ENCODE measurements at places on chromosomes 1 and 21.

DNA sequence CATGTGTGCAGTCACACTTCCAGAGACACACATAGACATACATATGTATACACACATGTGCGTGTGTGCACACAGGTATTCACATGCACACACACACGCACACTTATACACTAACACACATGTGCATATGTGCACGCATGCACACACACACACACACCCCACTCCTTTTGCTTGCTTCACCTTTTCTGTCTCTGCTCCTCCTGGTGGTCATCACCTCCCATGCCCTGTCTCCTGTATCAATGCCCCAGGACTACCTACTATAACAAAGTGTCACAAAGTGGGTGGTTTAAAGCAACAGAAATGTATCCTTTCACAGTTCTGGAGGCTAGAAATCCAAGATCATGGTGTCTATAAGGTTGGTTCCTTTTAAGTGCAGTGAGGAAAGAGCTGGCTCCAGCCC, 27.4 kb downstream of the ETS2 start:
- no peak for DNase-seq

DNA sequence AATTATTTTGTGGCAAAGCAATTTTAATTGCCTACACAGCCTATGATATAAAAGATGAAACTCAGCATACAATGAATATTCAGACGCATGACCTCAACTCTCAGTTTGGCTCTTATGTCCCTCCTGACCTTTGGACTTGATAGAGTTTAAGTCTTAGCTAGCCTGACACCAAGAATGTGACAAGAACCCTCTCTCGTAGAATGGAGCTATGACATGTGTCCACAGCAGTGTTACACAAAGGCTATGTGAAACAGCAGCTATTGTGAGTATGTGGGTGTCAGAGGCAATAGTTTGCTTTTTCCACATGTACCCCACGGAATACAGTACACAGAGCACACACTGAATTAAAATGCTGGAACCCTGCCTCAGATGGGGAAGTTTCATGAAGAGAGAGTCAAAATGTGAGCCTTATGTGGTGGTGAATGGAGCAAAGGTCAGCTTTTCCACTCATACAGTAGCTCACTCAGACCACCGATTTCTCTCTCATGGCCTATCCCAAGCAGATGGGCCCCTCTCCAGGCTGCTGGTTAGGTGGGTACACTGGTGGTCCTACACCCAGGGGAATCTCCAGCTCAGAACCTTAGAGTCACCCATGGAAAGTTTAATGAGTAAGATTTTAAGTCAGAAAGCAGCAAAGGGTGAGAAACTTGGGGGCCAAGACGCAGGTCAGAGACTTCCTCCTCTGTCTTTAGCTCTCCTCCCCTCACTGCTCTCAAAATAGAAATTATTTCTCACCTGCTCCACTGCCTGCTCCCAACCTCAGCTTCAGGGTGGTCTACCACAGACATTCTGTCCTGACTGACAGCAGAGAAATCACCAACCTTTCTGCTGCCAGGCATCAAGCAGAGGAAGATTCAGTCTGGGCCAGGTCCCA, 10.1 kb upstream of the XCL2 start:
- DNase-seq, result no peak

GRCh38 chr1:6168947-6169586, 11.1 kb downstream of the CHD5 start:
- no peak for DNase-seq

GRCh38 chr1:19799230-19800075, at the start of gene TMCO4:
Gene TMCO4 (minus strand): TSS chr1:19799916. CDS start chr1:19780758, 19,158 bp downstream.
- DNase-seq, result peak; percentile 20

DNA sequence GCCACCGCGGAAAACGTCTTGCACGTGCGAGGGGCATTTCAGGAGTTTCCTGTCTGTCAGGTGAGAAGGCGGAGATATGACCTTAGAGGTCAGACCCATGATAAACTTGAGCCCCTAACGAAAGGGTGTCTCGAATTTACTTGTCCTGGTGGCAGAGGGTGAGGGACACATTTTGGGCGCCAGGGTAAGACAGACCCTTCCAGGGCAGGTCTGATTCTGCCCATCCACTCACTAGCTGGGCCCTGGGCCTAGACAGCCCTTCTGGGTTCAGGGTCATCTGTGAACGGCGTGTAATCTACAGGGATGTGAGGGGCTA, 395 bp upstream of the CSRP1 start:
- DNase-seq, result no peak

GRCh38 chr1:93665015-93665414, 16.6 kb downstream of the BCAR3 start:
- DNase-seq, result no peak

DNA sequence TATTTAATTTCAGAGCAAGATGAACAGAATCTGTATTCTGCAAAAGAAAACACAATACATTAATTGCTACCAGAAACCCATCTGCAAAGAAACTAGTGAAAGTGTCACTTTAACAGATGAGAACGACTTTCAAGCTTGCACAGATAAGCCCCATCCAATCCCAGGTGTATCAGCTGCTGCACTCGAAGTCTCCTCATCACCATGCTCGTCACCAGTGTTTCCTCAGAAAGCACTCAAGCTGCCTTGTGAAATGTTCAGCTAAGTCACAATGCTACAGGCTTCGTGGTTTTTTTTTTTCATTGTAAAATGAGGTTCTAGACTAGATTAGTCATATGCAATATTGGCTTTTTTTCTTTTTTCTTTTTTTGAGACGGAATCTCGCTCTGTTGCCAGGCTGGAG, 3.3 kb upstream of the TOMM20 start:
- no peak for DNase-seq

DNA sequence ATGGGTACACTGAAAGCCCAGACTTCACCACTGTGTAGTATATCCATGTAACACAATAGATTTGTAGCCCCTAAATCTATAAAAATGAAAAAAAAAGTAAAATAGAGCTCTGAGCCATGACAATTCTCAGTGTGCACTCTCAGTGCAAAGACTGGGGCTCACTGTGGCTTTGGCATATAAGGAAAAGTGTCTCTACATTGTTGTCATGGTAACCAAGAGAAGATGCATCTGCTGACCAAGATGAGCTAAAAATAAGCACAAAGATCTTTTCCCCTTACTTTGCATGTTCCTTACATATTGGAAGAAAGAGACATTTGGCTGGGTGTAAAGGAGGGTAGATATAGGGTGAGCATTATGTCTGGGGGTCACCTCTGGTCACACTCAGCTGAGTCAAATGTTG, 12.0 kb downstream of the PGLYRP4 start:
- no peak for DNase-seq

DNA sequence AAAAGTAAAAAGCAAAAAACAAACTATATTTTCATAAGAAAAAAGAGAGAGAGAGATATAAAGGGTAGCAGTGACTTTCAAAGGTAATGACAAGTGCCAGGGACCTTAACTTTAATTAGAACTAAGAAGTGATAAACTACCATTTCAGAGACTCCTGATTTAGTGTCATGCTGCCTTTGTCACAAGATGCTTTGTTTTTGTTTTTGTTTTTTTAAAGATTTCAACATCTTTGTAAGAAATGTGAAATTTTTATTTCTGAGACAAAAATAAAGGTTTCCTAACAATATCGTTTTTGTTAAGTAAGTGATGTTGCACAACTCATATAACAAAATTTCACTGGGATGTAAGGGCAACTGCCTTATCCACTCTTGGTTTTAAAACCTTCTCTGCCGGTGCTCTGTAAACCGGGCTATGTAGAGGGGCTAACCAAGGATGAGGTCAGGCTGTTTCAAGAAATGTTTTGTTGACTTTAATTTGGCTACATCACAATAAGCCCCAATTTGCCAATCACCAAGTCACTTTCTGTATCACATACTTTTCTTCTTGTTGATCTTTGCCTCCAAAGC, 35.2 kb upstream of the SYT2 start:
- no peak for DNase-seq
